NCI-H1694 (cell line): ENCODE measurements at places on chromosomes 1 and 21.

DNA sequence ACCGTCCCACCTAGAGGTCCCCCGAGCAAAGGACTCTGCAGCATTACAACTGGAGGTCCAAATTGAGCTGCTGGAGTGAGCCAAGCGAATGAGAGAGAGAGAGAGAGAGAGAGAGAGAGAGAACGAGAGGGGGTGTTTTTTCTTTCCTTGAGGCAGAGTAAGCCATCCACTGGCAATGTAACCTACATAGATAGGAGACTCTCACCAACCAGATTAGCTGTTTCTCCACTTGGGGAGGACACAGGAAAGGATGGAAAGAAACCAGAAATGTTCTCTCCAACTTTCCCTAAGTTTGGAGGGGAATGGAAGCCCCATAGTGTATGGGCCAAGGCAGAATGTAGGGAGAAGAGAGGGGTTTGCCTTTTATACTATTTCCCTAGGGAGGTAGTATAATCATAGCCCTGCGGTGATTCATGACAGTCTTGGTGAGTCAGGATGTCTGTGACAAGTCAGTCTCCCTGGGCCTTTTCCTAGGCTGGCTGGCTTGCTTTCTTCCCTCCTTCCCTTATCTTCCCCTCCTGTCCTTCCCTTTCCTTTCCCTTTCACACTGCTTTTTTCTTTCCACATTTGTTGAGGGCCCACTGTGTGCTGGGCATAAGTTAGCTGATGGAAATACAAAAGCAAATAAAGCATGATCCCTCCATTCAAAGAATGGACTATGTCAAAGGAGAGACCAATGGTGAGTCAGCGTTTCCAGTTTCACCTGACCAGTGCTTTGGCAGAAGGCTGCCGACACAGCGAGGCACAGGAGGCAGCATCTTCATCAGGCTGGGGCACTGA lies 7.1 kb downstream of the FNDC7 start:
- DNase-seq, result no peak

DNA sequence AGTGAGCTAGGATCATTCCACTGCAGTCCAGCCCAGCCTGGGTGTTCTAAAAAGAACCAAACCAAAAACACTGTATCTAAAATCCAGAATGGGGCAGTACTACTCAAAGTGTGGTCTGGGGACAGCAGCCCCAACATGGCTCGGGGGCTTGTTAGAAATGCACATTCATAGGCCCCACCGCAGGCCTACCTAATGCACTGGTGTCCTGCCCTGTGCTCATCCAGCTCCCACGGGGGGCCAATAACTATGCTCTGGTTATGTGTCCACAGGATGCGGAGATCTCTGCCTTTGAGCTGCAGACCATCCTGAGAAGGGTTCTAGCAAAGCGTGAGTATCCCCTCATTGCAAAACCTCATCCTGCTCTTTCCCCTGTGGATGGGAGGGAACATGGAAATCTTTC lies 51.5 kb downstream of the CAPN2 start:
- DNase-seq, result no peak

- no peak for DNase-seq
These were observed 427.4 kb downstream of the TTLL7 start for GRCh38 chr1:83571536-83571935.

GRCh38 chr1:223105568-223105967 lies 37.5 kb downstream of the TLR5 start:
- no peak for DNase-seq

DNA sequence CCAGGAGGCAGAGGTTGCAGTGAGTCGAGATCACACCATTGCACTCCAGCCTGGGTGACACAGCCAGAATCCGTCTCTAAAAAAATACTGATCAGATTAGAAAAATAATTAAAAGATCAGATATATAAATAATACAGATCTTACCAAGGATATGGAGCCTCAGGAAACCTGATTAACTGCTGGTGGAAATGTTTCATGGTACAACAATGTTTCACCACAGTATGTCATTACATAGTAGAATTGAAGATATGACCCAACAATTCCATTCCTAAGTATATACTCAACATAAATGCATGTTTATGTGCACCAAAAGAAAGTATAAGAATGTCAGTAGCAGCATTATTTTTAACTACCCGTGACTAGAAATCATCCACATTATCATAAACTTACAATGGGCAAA lies 41.7 kb downstream of the CD53 start:
- DNase-seq, result no peak

- DNase-seq, result no peak
These were observed 29.2 kb upstream of the OR2B11 start for GRCh38 chr1:247487057-247487456.

DNA sequence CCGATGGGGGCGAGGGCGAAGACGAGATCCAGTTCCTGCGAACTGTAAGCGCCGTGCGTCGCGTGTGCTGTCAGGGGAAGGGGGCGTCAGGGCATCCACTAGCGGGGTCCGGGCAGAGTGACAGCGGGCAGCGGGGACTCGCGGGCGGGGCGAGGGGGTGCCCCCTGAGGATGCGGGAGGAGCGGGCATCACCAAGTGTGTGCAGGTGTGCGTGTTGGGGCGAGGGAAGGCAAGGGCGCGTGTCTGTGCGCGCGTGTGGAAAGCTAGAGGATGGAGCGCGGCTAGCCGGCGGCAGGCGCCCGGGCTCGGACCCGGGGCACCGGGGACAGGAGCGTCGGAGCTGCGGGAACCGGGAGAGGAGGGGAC lies 525 bp downstream of the RYR2 start:
- no peak for DNase-seq

- no peak for DNase-seq
These were observed 247.6 kb downstream of the MRPL39 start for GRCh38 chr21:25359724-25360123.

DNA sequence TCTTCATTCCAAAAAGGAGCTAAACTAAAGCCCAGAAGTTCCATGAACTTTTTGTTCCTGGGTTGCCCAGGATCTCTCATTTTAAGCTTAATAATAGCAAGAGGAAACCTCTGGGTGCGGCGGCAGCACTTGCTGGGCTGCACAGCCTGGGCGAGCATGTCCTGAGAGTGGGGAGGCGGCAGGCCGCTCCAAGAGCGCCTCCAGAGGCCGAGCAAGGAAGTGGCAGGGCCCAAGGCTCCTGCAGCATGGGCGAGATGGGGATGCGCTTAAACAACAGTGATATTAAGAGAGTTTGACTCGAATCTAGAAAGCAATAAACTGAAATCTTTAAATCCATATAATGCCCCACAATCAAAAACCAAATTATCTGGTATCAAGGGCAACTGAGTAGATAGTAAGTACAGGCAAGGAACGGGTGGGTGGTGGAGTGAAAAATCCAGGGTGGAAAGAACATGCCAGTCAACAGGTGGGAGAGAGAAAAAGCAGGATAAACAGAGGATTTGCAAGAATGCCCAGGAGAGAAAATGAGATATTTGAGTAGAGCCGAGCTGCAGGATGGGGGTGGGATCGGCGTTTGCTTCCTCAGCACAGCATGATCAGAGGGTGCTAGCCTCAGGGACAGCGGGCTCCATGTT lies 14.1 kb upstream of the TNR start:
- no peak for DNase-seq

DNA sequence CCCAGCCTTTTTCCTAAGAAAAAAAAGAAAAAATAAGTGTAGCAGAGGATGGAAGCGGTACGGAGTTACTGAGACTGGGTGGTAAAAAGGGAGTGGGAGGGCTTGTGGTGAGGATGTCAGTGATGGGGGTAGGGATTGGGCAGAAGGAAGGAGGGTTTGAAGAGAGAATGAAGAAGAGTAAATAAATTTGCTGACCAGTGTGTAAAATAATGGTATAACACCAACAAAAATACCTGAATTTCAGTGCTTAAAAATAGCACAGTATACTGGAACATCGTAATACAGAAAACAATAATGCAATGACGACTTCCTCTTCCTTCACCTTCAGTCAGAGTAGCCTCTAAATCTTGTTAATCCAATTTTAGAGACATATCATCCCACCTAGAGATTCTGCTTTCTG lies 18.8 kb upstream of the SYPL2 start:
- DNase-seq, result no peak
